NCI-H446 treated with DMSO at 0.1 percent for 48 hours (cell line): ENCODE measurements at places on chromosomes 16 and 17.
A peak's percentile ranks its signal among the peaks of the same experiment; 100 is the strongest.

- no peak for DNase-seq
Observed at GRCh38 chr16:46569231-46569735, 51.9 kb downstream of the SHCBP1 start.

GRCh38 chr17:58060596-58061191 is 22.5 kb upstream of the DYNLL2 start:
- peak; percentile 74 for DNase-seq

DNA sequence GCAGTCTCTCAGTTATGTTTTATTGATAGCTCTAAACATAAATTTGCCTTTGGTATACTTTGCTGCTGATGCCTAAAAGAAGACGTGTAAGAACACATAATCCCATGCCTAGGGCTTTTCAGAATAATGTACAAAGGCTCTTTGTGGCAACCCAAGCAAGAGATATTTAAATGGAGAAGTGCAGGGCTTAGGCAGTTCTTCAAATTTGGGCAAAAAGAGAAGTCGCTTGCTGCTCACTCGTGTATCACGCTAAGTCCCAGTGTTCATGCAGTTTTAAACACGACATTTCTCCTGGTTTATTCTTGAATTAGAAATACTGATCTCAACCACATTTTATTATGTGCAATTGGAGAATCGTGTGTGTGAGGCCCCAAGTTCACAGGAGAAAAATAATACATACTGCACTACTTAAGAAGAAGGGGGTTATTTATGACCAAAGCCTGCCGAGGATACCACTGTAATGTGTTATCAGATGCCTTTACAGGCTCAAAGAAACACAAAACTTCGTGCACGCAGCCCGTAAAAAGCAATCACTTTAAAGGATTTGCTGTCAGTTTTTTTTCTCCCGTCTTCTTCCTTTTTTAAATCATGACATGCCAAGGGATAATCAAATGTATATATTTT is 22.5 kb upstream of the IRX6 start:
- no peak for DNase-seq

DNA sequence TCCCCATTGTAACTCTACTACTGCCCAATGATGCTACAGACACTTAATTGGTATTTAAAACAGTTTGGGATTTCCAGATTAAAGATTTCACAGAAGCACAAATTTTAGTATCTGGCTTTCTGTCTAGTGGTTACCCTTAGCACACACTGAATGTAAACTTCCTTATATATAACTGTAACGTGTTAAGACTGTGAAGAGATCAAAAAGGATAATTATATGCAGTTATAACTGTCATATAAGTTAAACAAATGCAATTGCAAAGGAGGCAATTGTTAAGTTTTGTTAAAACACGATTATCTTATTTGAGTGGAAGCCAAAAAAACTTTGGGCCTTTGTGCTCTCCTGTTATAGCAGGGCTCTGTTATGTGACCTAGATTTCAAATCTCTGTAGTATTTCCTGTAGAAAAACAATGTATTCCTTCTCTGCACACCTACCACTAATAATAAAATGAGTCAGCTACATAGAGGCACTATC is 147.9 kb downstream of the STXBP4 start:
- DNase-seq, result no peak

DNA sequence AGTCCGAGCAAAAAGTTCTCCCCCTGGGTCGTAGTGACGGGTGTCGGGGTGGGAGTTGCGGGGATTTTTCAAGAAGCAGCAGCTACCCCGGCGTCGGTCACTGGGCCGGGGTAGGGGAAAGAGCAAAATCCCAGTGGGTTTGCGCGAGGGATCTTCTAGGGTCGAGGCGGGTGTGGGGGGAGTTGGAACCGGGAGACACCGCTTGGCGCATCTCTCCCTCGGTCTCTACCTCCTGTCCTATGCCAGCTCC is 2.3 kb upstream of the UBTF start:
- no peak for DNase-seq

DNA sequence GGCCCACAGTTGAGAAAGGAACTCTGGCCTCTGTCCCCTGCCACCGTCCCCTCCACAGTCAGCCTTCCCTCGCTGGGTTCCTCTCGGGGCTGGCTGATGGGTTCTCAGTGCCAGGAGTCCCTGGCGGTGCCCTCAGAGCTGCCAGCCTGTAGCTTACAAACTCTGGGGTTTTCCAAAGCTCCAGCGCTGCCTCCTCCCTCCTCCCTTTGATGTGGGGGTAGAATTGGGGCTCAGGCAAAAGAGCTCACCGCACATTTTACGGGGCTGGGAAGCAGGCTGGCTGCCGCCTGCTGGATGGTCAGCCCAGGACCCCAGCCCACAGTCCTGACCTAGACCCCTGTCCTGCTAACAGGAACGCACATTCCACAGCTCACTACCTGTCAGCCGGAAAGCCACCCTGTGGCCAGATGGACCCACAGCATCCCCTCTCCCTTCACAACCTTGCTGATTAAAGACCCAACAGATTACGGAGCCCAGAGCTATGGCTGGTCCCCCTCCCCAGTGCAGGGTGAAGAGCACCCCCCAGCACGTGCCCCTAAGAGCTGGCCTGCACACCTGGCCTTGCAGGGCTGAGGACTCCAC is 6.0 kb downstream of the VASN start:
- DNase-seq, result no peak

- no peak for DNase-seq
Observed at GRCh38 chr16:78768718-78769117, 669.3 kb downstream of the WWOX start.

DNA sequence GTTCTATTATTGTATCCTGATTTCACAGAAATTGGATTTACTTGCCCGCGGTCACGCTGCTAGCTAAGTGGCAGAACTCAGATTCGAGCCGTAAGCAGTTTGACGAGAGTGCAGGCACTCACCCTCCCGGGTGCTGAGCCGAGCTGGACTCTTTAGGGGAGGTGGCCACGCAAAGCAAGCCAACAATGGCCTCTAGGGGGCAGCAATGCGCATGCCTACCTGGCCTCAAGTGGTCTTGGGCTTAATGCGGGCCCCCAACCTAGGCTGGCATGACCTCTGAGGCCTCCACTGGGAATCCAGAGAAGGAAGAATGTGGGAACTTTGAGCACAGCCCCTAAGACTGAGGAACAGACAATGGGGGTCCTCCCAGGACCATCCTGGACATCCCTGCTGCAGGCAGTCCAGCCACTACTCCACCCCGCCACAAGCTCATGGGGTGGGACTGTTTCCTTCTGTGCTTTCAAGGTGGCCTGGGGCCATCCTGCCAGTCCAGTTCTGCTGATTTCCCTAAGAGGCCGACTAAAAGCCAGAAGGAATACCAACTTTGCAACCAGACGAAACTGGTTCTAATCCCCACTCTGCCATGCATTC is 276.5 kb downstream of the XYLT1 start:
- DNase-seq, result no peak
